AG09309 (cell line): ENCODE measurements at places on chromosomes 2 and 18.
A peak's percentile ranks its signal among the peaks of the same experiment; 100 is the strongest.

DNA sequence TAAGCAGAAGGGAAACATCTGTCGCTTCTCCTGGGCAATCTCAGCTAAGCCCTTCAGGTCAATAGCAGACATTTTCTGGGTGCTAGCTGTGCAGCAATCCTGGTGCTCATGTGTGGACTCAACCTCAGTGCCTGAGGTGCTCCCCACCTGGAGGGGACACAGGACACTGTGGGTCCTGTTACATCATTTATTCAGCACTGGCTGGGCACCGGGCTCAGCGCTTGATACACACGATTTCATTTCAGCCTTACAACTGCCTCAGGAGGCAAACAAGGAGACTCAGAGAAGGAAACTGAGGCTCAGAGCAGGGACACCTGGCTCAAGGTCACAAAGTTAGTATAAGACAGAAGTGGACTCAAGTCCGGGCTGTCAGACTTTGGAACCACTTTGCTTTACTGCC lies 46.7 kb downstream of the MARCO start:
- DNase-seq = no peak

DNA sequence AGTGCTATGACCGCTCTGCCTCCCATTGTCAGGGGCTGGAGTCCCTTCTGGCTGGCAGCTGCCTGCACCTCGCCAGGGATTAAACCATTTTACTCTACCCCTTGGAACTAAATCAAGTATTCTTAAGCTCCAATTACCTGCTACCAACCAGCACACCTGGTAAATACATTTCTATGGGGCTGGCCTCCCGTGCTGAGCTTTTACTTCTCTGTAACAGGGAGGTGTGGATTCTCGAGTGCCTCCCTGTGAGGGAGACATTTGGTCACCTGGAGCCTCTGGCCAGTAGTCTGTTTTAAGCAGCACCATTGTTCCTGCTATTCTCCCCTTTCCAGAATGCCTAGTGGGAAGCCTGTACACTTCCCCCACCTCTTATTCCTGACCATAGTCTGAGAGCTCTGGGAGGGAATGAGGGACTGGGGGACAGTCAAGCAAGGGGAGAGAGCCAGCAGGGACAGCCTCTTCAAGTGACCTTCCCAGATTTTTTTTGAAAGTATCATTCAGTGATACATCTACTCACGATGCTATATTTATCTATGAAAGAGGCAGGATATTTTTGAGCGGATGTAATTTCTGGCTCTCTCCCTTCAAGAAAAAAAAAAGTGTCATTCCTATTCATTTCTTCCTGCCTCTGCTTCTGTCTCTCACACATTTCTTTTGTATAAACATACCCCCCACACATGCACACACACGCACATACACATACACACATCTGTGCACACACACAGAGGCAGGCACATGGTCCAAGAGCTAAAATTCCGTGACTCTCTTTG lies 112.8 kb downstream of the CAPN13 start:
- DNase-seq = no peak

GRCh38 chr2:20484810-20485611 lies 38.1 kb downstream of the RHOB start:
- no peak for DNase-seq

DNA sequence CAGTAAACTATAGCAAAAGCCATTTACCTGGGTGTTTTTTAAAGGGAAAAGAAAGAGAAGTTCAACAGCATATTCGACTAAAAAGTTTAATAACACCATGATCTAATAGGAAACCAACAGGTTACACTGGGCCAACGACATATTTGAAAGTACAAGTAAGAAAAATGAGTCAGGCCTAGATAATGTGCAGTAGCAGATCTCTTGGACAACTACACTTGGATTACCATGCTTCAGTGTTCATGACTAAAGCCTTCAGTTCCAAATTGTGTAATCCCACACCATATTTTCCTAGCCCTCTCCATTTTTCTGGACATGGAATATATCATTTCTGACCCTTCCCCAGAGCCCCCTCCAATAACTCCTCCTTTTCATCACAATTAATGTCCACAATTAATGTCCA lies 39.1 kb upstream of the FIGN start:
- DNase-seq = peak; percentile 74

GRCh38 chr18:57921708-57922107 lies 118.6 kb upstream of the ATP8B1 start:
- DNase-seq = no peak
